Mammary epithelial cell (primary cell): ENCODE measurements at places on chromosomes 12 and 14.

DNA sequence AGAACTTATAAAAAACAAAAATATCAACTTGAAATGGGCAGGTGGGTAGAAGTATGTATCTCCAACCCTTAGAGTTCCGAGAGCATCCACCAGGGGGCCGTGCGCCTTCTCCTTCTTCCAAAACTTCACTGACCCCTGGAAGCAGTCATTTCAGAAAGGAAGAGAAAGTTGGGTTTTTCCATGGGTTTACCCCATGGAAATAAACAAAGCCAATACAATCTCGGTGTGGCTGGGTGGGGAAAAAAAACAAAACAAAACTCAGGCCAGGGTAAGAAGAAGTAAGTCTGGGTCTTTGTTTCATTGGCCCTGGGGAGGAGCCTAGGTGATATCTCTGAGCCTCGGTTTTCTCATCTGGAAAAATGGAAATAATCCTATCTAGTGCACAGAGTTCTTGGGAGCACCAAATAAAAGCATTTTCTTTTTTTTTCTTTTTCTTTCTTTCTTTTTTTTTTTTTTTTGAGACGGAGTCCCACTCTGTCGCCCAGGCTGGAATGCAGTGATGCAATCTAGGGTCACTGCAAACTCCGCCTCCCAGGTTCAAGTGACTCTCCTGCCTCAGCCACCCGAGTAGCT is 33.6 kb upstream of the HNF1A start:
- peak; percentile 30 for DNase-seq

GRCh38 chr14:53011053-53011462 is 60.2 kb upstream of the FERMT2 start:
- peak; percentile 82 for DNase-seq

DNA sequence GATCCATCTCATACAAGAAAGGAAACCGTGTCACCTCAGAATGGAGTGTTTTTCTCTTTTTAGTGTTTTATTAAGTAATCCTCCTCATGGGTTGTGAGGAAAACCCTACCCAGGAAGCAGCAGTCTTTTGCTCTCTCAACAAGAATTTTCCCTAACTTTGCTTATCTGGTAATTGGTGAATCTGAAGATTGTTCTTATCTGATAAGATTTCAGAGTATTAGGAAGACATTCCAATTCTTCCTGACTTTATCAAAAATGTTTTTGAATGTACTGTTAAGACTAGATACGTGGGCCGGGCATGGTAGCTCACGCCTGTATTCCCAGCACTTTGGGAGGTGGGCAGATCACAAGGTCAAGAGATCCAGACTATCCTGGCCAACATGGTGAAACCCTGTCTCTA is 86.0 kb downstream of the PHLDA1 start:
- DNase-seq: no peak

DNA sequence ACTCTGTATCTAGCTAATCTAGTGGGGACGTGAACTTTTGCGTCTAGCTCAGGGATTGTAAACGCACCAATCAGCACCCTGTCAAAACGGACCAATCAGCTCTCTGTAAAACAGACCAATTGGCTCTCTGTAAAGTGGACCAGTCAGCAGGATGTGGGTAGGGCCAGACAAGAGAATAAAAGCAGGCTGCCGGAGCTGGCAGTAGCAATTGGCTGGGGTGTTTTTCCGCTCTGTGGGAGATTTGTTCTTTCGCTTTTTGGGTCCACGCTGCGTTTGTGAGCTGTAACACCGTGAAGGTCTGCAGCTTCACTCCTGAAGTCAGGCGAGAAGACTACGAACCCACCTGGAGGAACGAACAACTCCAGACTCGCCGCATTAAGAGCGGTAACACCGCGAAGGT is 76.5 kb downstream of the SPRING1 start:
- DNase-seq: no peak

GRCh38 chr12:57605811-57606311 is 1.2 kb downstream of the DTX3 start:
- no peak for DNase-seq

DNA sequence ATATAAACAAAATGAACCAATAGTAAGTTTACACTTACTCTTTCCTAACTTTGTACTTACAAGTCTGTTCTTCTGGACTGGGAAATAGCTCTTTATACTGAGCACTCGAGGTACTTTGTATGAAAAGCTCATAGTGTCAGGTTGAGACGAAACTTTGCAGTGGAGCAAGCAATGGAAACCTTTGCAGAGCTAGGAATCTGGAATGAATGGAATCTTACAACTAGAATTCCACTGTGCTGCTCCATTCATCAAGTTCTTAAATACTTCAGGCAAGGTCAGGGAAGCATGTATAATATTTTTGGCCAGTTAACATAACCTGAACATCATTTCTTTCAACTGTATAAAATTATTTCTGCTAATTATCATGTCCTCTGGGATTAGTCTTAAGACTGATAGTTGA is 1327.5 kb upstream of the FLRT2 start:
- no peak for DNase-seq

DNA sequence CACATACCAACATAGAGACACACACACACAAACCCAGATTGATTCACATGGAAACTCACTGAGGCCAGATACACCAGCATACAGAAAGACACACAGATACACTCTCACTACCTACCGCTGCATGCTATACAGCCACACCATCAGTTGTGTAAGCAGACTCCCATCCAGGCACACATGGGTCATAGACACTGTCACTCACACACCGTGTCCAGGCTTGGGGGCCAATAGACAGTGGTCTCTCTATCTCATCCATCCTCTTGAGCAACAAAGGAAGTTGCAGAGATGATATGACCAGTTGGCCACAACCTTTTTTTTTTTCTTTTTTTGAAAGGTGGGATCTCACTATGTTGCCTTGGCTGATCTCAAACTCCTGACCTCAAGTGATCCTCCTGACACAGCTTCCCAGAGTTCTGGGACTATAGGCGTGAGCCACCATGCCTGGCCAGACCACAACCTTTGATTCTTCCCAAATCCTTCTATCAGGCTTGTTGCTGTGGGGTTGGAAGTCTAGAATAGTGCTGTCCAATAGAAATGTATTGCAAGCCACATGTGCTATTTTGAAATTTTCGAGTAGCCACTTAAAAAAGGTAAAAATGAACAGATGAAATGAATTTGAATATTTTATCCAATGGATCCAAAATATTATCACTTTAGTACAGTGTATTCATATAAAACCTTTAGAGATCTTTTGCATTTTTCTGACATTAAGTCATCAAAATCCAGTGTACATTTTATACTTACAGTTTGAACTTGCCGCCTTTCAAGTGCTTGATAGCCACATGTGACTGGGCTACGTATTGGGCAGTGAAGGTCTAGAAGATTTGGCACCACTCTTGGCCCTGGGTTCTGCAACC is 7.4 kb downstream of the LRP1-AS start:
- DNase-seq: no peak

DNA sequence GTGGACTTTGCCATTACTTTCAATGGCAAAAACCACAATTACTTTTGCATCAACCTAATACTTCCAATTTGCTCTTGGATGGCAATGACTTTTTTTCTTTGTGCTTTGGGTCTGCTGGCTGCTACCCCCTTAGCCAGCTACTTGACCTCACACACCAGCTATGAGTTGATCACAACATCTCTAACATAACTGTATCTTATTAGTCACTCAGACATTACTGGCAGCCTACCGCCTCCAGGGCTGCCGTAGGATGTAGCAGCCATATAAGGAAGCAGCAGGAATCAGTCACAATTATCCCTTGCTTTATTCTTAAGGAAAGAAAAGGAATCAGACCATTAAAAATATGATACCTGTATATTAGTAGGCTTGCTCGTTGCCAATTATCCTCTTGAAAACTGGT is 260.5 kb downstream of the ADAMTS20 start:
- no peak for DNase-seq

GRCh38 chr12:9264546-9264945 is 56.4 kb upstream of the PZP start:
- no peak for DNase-seq

DNA sequence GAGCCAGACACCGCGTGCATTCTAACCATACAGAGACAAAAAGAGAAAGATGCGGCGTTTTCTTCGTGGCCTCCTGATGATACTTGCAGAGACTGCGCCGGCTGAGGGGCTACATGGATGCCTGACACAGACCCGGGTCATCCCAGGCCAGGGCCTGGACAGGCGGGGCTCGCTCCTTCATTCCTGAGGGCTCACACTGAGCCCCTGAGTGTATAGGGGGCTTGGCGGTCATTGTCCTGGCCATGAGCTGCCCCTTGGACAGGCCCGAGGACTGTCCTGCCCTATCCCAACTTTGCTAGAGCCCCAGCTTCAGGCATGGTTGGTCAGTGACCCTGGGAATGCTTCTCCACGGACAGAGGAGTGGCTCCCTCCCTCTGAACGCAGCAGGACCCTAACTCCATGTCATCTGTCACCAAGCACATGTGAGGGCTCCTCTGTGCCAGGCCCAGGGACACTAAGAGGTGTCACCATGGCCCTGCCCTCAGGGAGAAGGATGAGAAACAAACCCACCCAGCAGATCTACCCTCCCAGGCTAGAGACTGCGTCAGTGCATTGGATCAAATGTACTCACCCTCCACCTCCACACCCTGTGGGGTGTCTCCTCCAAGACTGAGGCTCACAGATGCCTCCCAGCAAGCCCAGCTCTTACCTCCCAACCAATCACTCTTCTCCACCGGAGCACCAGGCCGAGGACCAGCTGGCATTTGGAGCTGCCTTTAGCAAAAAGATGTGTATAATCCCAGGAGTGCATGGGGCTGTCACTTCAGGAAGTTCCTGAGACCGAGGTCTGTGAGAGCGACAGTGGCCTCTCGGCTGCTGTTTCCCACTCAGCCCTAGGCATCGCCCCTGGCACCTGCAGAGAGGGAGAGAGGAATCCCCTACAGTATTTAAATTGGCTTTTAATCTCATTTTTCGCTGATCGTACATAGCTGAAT is 102.7 kb downstream of the DICER1 start:
- no peak for DNase-seq

- peak; percentile 73 for DNase-seq
Observed at GRCh38 chr14:99910337-99911309, 117.4 kb downstream of the EML1 start.

DNA sequence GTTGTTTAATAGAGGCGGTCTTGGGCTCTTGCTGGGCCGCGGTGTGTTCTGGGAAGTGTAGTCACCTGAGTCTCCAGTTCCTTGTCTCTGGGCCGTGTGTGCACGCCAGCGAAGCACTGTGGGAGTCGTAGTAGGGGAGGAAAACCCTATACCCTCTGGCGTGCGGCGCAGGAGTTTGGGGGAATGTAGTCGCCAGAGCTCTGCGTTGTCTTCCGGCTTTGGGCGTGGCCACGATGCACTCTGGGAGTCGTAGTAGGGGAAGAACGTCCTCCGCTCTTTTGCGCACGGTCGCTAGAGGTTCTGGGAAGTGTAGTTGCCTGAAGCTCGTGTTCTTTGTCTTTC is 726 bp upstream of the ZNF140 start:
- peak; percentile 99 for DNase-seq

DNA sequence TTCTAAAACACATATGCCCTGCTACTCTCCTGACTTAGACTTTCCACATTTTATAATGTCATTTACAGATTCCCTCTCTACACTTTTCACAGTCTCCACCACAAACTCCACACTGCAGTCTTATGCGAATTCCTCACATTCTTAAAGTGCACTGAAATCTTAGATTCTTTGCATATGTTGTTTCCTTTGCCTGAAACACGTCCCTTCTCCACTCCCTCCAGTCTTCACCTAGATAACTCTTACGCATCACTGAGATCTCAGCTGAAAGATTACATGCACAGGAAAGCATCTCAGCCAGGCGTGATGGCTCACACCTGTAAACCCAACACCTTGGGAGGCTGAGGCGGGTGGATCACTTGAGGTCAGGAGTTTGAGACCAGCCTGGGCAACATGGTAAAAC is 3.8 kb upstream of the ARHGAP9 start:
- DNase-seq: no peak

DNA sequence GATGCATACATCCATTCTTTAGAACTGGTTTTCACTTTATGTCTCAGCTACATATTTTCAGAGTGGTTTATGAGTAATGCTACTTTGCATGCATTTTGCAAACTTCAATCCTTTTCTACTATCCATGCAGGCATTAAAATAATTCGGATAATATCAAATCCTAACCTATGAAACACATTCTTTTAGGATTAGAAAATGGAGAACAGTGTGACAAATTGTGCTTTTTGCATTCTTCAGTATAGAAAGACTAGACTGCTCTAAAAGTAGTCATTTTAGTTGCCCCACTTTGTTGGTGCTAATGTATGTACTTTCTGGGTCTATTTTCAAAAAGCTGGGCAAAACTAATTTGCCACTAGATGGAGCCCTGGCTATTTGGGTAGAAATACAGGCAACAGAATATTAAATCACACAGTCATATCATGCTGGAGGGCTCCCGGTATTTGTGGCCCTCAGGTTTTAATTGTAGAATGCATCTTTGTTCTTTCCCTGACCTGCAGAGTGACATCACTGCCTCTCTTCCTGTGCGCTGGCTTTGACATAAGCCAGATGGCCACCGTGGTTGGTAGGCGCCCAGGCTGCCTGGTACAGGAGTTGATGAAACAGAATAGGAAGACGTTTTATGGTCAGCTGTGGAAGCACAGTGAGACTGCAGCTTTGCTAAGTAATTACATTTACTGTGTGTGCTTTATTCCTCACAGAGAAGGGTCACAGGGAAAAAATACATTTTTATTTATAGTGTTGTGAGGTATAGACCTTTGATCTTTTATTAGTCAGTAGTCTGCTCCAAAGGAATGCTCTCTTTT is 28.1 kb downstream of the MSRB3 start:
- DNase-seq: peak; percentile 76

DNA sequence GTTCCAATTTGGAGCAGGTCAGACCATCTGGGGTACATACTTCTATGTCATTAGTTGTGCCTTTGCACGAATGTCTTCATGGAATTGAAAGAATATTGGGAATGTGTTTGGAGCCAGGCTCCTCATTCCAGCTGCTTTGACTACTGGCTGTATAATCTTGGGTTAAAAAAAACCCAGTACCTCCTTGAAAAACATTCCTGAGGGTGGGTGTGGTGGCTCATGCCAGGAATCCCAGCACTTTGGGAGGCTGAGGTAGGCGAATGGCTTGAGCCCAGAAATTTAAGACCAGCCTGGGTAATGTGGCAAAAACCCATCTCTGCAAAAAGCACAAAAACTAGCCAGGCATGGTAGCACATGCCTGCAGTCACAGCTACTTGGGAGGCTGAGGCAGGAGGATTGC is 125.6 kb downstream of the TTC8 start:
- no peak for DNase-seq
